ENCODE measurements at places on chromosomes 16 and 17.
A peak's percentile ranks its signal among the peaks of the same experiment; 100 is the strongest.

DNA sequence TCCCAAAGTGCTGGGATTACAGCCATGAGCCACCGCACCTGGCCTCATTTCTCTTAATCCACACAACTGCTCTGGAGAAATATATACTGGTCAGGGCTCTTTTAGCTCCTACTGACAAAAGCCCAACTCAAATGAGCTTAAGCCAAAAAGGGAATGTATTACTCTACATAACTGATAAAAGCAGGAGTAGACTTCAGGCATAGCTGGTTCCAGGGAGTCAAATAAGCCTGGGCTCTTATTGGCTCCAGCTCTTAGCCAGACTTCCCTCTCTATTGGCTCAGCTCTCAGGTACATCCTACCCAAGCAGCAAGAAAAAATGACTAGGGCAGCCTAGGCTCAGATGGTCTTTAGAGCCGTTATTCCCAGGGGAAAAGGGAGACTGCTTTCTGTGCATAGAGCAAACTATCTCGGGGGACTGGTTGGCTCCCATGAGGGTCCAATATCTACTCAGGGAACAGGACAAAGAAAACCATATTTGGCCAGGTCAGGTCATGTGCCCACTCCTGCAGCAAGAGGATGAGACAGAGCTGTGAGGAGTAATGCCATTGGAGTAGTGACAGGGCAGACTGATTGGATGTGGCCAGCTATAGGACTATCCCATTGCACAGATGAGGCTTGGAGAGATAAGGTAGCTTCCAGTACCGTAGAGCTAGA is 21.2 kb downstream of the TBX2 start:
- DNase-seq: no peak

- DNase-seq: no peak
These were observed 121.2 kb downstream of the HAPSTR1 start for GRCh38 chr16:9212621-9213020.

GRCh38 chr16:9248162-9248561 is 156.7 kb downstream of the HAPSTR1 start:
- no peak for DNase-seq

DNA sequence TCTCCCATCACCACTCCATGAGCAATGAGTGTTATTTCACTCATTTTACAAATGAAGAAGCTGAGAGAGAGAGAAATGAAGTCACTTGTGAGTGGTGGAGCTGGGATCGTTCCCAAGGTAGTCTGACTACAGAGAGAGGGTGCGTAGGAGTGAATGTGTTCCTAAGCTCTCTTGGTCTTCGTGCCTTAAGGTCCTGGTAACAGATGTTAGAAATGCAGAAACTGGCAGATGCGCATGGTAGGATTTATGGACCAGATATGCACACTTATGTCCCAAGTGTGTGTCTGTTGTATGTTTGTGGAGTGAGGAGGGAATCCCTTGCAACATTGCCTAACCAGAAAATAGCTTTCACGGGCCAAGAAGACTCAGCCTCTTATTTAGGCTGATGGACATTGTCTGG is 93.2 kb upstream of the ZNF469 start:
- no peak for DNase-seq

- DNase-seq: no peak
These were observed at the start of gene ACSM5 for GRCh38 chr16:20409398-20410120. Gene ACSM5 (plus strand): TSS chr16:20409534. CDS start chr16:20411485, 1,951 bp downstream.

DNA sequence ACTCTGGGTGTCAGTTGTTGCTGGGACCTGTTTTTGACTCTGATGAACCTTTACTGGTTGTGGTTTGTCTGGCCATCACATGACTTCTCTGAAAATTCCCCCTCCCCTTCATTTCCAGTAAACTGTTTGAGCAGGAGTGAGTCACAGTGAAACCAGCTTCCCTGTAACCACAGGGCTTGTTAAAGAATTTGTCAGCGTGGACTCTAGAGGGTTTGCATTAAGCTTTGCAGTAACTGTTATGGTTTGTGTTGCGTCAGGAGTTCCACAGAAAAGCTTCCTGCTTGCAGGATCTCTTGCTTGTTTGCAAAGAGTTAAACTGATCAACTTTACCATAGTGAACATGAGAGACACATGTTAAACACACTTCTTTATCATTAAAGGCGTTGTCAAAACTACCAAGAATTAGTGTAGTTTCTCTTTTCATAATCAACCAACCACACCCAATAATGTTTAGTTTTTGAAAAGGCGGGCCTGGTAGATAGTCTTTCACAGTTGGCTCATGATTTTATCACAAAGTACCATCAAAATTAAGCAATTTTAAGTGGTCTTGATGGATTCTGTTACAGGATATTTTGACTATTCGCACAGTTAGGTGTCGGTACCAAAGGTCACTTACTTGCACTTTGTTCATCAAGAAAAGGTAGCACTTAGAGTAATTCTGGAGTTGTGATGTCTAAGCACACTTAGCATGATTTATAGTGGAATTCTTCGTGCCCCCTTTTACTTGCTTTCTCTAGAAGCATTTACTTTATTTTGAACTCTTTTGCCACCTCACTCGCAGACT is 79.3 kb downstream of the VMP1 start:
- DNase-seq: peak; percentile 89

- DNase-seq: no peak
These were observed 5.7 kb downstream of the RMI2 start for GRCh38 chr16:11350921-11351335.

DNA sequence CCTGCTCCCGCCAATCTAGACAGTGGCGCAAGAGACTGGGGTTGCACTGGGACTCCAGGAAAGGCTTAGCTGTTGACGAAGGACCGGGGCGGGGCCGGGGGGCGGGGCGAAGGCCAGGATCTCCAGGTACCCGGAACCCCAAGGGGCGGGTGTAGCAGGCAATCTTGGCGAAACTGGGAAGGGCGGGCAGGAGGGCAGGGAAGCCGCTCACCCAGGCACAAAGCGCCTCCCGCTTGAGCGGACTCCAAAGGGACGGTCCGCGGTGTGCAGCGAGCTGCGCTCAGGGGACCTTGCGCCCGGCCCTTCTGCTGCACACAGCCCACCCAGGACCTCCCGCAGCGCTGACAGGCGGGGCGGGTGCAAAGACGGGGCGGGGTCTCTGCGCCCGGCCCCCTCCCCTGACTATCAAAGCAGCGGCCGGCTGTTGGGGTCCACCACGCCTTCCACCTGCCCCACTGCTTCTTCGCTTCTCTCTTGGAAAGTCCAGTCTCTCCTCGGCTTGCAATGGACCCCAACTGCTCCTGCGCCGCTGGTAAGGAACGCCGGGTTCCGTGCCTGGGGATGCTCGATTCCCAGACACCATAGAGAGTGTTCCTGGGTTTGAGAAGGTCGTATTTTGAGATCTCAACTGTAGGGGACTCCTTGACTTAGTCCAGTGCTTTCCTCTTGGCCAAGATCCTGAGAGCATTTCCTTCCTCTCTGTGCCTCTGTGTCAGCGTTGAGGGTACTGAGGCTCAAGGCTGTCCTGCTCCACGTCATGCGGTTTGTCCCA is at the start of gene MT1F:
Gene MT1F, plus strand, starts transcription at position 405 of the 772 bp plus-strand sequence. Its CDS starts 100 bp downstream, at position 505.
- DNase-seq: peak; percentile 57

- DNase-seq: no peak
These were observed 40.0 kb upstream of the NF1 start for GRCh38 chr17:31054761-31055160.

DNA sequence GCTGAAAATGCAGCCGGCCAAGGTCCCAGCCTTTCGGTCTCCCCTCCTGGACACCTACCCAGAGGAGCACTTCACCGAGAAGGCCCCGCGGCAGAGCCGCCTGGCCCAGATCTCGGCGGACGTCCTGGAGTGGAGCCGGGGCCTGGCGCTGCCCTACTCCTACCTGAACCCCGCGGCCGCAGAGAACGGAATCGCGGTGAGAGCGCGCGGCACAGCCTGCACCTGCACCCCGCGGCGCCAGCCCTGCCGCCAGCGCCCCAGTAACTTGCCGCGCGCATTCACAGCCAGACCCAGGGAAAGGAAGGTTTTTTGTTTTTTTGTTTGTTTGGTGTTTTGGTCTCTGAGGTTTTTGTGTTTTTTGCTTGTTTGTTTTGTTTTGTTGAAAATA is 15.2 kb downstream of the ALOX12B start:
- peak; percentile 10 for DNase-seq

GRCh38 chr17:58338841-58339754 is 10.5 kb upstream of the TSPOAP1 start:
- peak; percentile 76 for DNase-seq

DNA sequence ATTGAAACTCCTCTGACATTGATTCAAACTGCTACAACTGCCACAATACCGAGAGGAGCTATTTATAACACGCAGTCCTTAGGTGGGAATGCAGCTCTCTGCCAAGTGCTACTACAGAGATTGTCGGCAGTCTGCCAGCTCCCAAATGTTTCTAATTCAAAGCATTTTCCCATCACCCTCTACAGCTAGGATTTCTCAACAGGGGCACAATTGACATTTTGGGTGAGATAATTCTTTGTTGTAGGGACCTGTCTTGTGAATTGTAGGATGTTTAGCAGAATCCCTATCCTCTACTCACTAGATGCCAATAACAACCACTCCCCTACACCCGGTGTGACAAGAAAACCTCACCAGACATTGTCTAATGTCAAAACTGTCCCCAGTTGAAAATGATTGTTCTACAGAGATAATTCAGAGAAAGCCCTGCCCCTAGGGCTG is 7.8 kb upstream of the N4BP1 start:
- DNase-seq: no peak

- no peak for DNase-seq
These were observed 45.3 kb upstream of the JPH3 start for GRCh38 chr16:87556941-87557459.

- DNase-seq: no peak
These were observed 9.3 kb downstream of the ZNF263 start for GRCh38 chr16:3292604-3293003.

- DNase-seq: no peak
These were observed 138.7 kb upstream of the RPH3AL start for GRCh38 chr17:491086-492021.

DNA sequence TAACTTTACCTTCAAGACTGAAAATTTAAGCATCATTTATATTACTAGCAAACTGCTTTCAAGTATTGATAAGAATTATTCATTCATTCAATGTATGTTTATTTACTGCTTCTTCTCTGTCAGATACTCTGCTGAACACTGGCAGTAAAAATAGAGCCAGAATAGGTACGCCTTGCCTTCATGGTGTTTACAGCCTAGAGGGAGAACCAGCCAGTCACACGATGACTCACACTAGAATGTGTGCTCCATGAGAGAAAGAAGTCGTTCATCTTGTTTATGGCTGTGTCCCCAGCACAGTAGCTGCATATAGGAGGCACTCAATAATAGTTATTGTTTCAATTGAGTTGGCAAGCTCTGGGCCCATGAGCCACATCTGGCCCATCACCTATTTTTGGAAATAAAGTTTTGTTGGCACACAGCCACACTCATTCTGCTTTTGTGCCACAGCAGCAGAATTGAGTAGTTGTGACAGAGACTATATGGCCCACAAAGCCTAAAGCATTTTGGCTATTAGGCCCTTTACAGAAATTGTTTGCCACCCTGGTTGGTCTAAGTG is 84.2 kb downstream of the TMC6 start:
- DNase-seq: no peak

DNA sequence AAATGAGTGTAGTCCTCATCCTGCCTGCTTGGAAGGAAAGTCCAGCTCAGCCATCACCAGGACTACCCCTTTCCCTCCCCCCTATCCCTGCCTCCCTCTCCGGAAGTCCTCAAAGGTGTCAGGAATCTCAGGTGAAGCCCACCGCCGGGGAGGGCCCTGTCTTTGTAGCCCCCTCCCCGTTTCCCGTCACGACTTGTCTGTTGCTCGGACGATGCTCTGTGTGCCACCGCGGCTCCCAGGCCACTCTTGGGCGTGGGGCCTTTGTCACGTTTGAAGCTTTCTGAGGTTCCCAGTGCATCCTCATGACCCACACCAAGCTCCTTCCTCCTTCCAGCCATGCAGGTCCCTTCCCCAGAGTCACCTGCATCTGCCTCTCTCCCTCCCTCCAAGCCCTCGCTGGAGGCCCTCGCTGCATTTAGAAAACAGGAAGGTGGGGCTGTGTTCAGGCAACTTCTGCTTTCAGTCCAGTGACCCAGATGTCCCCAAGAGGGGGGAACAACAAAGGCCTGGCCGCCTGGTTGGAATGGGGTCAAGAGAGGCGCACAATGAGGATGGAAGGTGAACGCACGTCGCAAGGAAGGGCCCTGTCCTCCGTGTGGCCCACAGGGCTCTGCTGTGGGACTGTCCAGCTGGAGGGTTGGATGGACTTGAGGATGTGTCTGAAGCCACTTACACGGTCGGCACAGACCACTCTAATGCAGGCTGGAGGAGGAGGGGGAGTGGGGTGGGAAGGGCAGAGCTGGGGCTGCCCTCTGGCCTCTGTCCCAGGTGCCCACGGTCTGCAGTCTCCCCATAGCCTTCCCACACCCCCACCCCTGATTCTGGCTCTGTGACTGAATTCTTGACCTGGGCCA is 59.9 kb downstream of the OR1D5 start:
- DNase-seq: peak; percentile 71

- DNase-seq: no peak
These were observed 58.7 kb downstream of the CMC2 start for GRCh38 chr16:80947708-80948625.

DNA sequence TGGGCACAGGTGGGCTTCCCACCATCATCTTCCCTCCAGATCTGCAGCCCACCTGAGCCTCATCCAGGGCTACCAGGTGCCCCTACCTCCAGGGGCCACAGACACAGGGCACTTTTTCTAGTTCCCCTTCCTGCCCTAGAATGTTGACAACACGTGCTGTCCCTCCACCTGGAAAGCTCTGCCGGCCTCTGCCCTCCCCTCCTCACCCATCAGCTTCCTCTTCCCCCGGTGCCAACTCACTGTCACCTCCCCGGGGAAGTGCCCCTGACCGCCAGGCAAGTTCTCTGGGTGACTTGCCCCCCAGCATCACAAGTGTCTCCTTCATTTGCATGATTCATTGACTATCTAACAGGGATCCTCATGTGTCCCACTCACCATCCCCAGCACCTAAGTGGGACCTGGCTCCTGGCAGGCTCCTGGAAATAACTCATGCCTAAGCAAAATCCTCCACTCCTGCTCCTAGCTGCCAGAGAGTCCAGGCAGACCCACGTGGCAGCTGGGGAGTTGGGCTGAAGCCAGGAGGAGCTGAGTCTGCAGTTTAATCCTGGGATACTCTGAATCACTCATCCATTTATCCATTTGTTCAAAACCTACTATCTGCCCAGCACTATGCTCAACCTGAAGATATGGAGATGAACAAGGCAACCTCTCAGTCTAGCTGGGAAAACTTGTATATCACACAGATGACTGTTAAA is 304.4 kb downstream of the FOXL1 start:
- no peak for DNase-seq

Measured in CD4-positive, alpha-beta T cell treated with Interleukin-15 for 1 hour (primary cell).